Breast epithelium (tissue), 4 donors: ENCODE measurements at places on chromosomes 12 and 14. TPM values are rescaled to one million over a fixed set of nuclear protein-coding genes. Genes with fewer than 3 reads are reported as not detected.

GRCh38 chr14:103923863-103924262 lies 4.4 kb upstream of the TDRD9 start:
- no peak for DNase-seq

DNA sequence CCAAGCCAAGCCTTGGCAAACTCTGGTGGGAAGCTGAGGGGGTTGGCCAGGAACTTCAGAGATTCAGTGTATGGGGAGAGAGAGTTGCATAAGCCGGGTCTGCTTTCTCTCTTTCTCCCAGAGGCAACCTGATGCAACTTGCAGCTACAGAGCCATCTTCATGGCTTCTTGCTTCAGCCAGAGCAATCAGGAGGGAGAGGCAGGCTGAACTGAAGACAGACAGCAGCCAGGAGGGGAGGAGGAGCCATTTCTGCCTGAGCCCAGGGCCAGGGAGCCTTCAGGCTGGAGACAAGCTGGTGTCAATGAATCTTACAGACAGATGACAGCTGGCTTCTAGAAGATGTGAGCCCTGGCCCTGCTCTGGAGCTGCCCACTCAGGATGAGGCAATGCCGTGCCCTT lies 18.7 kb downstream of the NPC2 start:
- DNase-seq, result no peak

DNA sequence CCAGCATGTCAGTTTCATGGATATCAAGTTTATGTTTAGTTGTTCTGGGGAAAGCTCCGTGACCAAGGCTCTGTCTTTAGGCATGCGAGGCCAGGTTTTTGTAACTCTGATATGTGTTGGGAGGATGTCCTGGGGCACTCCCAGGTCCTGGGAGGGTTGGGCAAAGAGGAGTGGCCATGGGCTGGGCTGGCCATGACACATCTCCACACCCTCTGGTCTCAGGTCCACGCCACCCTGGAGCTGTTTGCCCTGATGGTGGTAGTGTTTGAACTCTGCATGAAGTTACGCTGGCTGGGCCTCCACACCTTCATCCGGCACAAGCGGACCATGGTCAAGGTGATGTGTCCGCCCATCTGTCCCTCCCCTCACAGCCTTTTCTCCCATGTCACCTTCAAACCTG lies 46.4 kb downstream of the TPCN1 start:
- no peak for DNase-seq

GRCh38 chr12:57844709-57845477 lies 1.6 kb downstream of the CTDSP2 start:
- DNase-seq, result peak; percentile 64

SSPN gene
- 17.7 TPM for total RNA-seq

OR10G3 gene
- total RNA-seq, result not detected

GRCh38 chr14:39430762-39431415 lies 1.3 kb downstream of the FBXO33 start:
- no peak for DNase-seq

GRCh38 chr14:33610121-33610520 lies 340.8 kb downstream of the EGLN3 start:
- no peak for DNase-seq

DNA sequence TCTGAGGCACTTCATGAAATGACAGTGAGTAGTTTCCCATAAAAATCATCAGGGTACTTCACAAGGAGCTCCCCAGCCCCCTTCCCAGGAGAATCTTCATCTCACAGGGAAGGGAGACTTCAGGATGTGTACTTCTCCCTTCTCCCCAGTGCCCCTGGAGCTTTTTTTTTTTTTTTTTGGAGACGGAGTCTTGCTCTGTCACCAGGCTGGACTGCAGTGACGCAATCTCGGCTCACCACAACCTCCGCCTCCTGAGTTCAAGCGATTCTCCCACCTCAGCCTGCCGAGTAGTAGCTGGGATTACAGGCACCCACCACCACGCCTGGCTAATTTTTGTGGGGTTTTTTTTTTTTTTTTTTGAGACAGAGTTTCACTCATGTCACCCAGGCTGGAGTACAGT lies 10.4 kb downstream of the ITPK1 start:
- no peak for DNase-seq

KCNK10 gene
- total RNA-seq, result not detected

- DNase-seq, result no peak
Measured at GRCh38 chr14:65824285-65824977, 411.9 kb downstream of the FUT8 start.

GRCh38 chr12:122412851-122413433 lies 9.5 kb downstream of the CLIP1 start:
- no peak for DNase-seq
